ENCODE measurements at places on chromosomes 16 and 17. TPM values are rescaled to one million over a fixed set of nuclear protein-coding genes. Genes with fewer than 3 reads are reported as not detected.

Gene CBX2
- 0.66 TPM for total RNA-seq

Gene CD300C
- 4.6 TPM for total RNA-seq

Gene CNTNAP4
- 2.1 TPM for total RNA-seq

DNA sequence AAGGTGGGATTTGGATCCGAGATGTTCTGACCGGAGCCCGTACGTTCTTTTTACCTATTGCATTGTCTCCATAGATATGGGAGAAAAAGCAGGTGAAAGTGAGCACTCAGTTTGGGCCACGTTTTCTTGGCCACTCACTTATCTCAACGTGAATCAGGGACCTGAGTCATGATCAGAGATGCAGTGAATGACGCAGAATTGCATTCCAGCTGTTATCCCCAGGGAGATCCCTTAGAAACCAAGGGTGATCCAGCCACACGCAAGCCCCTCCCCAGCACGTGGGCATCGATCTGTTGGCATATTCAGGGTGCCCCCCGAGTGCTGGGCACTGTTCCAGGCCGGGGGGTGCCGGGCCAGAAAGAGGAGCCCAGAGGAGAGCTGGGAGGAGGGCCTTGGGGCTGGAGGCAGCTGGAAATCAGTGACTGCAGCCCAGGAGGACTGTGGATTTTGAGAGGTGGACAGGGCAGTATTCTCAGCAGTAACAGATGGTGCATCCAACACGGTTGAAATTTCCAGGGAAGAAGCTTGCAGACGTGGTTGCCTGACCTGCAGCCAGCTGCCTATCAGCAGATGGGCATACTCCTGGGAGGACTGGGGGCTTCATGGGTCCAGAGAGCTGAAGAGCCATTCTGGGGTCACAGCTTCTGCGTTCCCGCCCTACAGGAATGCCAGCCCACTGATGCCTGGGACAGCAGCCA, 87.2 kb upstream of the CACNG5 start:
- DNase-seq: no peak

Gene SNAI3
- total RNA-seq: 0.26 TPM

Gene PSMC3IP
- total RNA-seq: 2.2 TPM

- no peak for DNase-seq
Observed at GRCh38 chr16:8863594-8864424, 5.0 kb downstream of the CARHSP1 start.

DNA sequence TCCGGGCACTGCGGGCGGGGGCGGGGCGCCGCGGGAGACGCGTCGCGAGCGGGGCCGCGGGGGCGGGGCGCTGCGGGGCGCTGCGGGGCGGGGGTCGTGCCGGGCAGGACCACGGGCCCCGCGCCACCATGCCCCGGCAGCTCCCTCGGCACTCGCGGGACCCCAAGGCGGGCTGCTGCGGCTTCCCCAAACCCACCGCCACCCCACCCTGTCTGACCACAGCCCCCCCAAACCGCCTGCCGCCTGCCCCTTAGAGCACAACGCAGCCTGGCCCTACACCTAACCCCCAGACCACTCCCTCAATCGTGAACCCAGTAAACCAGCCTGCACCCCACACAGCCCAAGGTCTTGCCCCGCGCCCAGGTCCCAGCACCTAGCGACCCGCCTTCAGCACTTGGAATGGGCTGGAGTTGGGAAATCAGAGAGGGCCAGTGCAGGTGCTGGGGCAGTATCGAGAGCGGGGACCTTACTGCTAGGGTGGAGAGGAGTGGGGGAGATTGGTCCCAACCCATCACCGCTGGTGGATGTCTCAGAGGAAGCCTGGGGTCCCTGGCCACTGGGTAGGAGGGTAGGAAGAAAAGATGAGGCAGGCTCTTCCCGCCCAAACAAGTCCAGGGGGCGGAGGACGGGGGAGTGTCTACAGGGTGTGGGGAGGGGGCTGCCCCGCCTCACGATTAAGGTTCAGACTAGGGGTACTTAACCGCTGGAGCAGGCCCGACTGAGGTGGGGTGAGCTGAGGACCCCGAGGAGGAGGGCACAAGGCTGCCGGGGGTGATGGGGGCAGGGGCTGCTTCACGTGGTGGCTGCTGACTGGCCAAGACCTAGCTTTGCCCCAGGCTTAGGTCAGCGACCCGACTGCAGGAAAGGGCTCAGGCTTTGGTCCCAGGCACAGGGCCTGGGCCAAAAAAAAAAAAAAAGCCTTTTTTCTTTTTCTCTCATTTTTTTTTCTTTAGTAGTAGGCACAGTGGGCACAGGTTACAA, 539 bp upstream of the VAMP2 start:
- no peak for DNase-seq

DNA sequence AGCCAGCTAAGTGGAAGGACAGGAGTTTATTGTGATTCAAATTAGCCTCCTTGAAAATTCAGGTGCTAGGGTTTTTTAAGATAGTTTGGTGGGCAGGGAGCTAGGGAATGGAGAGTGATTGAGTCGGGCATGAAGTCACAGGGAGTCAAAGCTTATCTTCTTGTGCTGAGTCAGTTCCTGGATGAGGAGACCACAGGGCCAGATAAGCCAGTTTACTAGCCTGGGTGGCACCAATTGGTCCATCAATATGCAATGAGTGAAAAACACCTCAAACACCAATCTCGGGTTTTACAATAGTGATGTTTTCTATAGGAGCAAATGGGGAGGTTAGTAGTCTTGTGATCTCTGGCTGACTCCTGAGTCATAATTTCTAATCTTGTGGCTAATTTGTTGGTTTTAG, 165.1 kb downstream of the ABCC12 start:
- peak; percentile 12 for DNase-seq

- DNase-seq: no peak
Observed at GRCh38 chr16:47142486-47142820, 1.3 kb downstream of the NETO2 start.

Gene KIF18B
- 0.17 TPM for total RNA-seq

GRCh38 chr17:40843242-40843641, 20.8 kb upstream of the KRT10 start:
- DNase-seq: no peak

Gene ANKRD40
- 73.1 TPM for total RNA-seq

DNA sequence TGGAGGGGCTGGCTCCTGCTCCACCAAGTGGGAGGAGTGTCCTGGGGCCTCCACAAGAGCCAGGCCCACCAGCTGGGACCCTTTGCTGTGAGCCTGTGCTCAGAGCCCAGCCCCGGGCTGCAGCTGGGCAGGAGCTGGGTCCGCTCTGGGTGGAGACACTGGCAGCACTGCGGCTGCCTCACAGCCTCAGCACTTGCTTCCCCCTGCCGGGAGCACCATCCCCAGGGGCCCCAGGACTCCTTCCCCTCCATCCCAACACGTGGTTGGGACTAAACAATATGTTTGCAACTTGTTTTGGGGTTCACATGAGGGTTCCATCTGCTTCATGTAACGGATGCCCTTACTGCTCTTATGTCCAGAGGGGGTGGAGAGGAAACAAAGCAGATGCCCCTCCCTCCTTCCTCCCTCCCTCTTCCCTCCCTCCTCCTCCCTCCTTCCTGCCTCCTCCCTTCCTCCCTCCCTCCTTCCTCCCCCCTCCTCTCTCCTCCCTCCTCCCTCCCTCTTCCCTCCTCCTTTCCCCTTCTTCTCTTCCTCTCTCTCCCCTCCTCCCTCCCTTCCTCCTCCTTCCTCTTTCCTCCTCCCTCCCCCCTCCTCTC, 16.3 kb upstream of the CBFA2T3 start:
- DNase-seq: no peak

Gene MRPS7
- total RNA-seq: 38.8 TPM

DNA sequence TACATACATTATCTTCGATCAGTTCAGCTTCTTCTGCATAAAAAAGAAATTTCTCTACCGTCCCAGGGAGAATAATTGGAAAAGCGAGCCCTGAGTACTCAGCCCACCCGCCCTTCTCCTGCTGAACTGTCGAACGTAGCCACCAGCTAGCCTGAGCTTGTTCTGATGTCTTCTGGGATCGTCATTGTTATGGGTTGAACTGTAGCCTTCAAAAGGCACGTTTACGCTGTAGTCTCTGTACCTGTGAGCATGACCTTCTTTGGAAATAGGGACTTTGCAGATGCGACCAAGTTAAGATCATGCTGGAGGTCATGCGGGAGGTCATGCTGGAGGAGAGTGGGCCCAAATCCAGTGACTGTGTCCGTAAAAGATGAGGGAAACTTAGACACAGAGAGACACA, 86.2 kb downstream of the CMIP start:
- DNase-seq: no peak

GRCh38 chr16:71359431-71359830, 908 bp downstream of the CALB2 start:
- no peak for DNase-seq

Gene CACNG3
- not detected for total RNA-seq

DNA sequence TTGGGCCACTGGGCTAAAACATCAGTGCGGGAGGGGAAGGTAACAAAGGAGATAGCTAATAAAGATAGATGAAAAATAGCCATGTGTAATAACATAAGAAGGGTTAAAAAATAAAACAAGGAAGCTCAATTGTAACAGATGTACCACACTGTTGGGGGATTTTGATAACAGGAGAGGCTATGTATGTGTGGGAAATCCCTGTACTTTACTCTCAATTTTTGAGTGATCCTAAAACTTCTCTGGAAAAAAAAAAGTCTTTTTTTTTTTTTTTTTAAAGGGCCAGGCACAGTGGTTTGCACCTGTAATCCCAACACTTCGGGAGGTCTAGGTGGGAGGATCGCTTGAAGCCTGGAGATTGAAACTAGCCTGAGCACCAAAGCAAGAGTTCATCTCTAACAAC, 1.9 kb upstream of the MMD start:
- no peak for DNase-seq

Gene SMTNL2
- 6.2 TPM for total RNA-seq

DNA sequence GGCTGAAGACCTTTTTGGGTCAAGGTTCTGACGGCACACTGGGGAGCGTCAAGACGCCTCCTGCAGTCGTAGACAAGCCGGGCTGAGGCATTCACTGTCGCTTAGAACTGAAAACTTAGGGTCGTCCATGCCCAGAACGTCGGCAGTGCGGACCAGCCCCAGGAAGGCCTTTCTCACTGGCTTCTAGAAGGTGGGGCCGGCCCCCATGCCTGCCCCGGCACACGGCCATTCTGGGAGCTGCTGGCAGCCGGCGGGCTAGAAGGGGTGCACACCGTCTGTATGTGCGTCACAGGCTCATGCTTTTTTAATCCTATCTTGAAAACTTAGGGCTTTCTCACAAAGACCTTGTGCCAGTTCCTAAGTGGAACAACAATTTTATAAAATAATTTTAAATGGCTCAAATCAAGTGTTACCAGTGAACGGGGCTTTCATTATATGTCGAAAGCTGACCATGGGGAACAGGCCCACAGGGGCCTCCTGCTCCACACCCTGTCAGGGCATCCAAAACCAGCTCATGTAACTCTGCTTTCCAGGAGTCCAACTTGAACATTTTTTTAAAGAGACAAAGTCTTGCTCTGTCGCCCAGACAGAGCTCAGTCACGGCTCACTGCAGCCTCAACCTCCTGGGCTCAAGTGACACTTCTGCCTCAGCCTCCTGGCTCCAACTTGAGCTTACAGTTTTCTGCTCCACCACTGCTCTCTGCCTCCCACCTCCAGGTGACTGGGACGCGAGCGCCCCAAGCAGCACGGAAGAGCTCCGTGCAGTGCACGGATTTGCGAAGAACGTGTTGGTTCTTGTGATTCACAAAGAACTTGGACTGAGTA, 111.2 kb downstream of the ANKRD11 start:
- no peak for DNase-seq

GRCh38 chr16:24203675-24204074, 52.5 kb upstream of the CACNG3 start:
- DNase-seq: no peak

GRCh38 chr17:76567634-76568432, 17.8 kb downstream of the ST6GALNAC2 start:
- DNase-seq: no peak

DNA sequence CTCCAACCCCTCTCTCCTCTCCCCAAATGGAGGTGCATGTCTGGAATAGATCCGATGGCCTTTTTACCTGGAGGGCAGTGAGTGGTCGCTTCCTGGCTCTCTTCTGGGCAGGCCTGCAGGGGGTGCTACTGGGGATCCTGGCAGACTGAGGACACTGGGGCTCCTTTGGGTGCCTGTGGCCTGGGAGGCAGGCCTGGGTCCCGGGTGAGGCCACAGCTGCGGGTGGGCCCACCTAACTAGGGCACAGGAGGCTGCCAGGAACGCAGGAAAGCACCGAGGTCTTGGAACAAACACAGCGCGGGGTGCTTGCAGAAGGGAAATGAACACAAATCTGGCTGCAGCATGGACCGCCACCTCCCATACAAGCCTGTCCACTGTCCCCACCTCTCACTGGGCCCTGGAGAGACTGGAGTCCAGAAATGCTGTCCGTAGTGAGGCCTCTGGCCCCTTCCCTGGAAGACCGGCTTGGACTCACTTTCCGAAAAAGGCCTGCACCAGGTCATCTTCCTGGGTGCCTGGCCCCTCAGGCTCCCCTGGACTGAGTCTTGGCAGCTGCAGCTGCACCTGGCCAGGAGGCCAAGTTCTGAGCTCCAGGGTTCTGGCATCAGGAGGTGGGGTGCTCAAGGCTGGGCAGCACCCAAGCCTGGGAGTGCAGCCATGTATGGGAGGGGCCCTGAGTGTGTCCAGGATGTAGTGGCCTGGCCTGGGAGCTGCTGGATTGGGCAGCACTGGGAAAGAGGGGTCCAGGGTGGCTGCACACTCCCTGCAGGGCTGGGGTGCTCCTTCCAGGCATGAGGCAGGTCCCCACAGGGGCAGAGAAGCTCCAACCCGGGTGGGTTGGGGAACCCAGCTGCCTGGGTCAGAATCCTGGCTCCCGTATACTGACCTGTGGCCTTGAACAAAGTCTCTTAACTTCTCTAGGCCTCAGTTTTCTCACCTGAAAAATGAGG, 195.1 kb downstream of the IRF8 start:
- no peak for DNase-seq

DNA sequence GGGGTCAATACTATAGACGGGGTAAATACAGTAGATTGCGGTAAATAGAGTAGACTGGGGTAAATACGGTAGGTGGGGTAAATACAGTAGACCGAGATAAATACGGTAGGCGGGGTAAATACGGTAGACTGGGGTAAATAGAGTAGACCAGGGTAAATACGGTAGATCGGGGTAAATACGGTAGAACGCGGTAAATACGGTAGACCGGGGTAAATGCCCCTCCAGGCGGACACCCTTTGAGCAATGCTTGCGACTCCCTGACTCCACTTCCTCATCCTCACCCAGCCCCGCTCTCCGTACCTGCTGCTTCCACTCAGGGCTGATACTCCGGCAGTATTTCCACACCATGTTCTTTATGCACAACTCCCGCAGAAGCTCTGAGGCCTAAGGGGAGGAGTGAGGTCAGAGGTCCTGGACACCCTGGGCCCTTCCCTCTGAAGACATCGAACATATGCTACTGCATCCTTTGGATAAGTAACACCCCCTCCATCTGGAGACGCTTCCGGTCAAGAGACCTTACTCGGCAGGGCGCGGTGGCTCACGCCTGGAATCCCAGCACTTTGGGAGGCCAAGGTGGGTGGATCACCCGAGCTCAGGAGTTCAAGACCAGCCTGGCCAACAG, 13.3 kb upstream of the CRK start:
- DNase-seq: no peak

Gene CCL17
- total RNA-seq: not detected

- DNase-seq: no peak
Observed at GRCh38 chr16:75497558-75497957, 2.3 kb upstream of the CHST6 start.

DNA sequence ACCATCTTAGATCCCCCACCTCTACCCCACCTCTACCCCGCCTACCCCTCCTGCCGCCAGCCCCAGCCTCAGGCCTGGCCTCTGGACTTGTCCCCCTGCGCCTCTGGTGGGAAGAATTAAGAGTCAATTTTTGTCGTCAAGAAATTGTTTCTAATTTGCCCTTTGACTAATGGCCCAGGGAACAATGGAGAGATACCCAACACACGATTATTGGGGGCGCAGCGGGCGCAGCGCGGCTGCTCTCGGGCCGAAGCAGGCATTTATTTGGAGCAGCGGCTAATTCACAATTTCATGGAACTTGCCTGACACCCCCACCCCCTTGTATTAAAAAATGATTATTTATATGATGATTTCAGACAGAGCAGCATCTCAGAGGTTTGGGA, 4.4 kb upstream of the BAHCC1 start:
- no peak for DNase-seq
